CD4-positive, CD25-positive, alpha-beta regulatory T cell (primary cell): ENCODE measurements at places on chromosomes 4 and X.

- DNase-seq, result no peak
Observed at GRCh38 chr4:160685729-160686128, 1478.1 kb downstream of the FSTL5 start.

- peak; percentile 14 for DNase-seq
Observed at GRCh38 chrX:147476008-147476407, 435.7 kb upstream of the FMR1 start.

DNA sequence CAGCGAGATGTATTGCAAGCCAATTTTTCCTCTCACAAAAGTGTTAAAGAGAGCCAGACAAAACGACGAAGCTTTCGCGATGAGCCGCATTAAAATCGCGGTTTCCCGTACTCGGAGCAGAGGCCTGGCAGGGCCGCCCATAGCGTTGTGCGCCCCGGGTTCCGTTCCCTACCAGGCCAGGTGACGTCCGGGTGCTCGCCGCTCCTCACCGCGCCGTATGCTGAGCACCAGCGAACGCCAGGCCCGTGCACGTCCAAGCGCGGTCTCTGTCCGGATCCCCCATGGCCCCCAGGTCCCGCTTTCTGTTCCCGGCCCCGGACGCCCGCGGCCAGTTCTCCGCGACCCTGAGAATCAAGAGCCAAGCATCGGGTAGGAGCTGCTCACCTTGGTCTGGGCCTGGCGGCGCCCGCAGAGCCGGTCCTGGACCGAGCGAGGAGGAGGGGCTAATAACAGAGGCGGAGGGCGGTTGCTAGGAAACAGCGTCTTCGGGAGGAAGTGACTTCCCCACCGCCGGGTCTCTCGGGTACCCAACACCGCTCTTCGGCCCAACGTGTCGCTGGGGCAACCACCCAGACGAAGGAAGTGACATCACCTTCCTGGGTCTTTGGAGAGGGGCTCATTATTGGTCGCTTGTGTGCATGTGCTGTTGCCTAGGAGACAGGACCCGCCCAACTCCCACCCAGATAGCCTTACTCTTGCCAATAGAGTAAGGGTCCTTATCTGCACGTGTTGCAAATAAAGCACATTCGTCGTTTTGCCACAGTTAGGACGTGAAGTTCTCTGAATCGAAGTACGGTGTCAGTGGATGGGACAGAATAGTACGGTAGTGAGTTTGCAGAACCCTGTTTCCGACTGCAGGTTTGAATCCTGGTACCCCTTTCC lies at the start of gene MAP9:
MAP9 (minus strand) TSS at position 579 of the 882 bp plus-strand sequence. CDS start 1,115 bp downstream, outside the sequence.
- DNase-seq, result peak; percentile 88

- no peak for DNase-seq
Observed at GRCh38 chr4:4593596-4594284, 51.9 kb upstream of the STX18 start.

DNA sequence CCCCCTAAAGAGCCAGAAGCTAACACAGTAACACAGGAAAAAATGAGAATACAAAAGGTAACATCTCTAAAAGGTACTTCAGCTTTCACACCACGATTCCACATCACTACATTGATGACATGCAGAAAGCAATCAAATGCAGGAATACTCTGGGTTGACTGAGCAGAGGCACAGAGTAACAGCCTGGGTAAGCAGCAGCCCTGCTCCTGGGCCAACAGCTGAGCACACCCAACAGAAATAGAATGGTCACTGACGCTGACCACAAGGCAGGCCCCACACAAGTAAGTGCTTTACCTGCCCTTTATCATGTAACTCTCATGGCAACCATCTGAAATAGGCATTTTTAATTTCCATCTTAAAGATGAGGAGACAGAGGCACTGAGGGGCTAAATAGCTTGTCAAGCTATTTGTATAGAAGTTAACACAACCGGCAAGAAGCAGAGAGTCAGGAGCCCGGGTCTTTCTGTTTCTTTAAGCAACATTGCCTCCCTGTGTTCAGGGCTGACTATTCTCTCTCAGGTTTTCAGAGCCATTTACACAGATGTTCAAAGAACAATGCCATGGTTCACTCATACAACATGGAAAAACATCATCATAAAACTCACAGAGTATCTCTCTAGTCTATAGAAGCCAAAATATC lies 168.9 kb downstream of the ZNF674 start:
- DNase-seq, result peak; percentile 37

GRCh38 chr4:172951679-172952451 lies 216.7 kb upstream of the GALNT7 start:
- DNase-seq, result no peak

DNA sequence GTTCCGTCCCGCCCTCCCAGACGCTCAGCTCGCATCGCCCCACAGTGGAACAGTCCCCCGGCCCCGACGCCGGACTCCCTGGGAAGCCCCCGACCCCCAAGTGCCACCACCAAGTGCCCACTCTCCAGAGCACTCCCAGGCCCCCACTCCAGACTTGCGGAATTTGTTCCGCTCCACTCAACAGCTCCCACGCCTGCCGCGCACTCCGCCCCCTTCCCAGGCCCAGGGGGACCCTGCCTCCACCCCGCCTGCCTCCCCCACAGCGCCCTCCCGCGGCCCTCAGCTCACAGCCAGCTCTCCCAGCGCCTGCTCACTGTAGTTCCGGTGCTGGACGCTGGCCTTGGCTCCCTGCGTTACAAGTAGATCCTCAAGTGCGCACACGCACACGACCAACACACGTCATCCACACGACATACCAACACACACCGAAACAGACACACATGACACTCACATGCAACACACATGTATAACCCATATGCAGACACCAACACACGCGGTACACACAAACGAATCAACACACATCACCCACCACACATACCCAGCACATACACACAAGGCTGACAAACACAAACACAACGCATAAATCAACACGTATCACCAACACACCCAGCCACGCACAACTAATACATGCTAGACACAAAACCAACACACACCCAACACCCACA lies 8.0 kb downstream of the MSX1 start:
- DNase-seq, result no peak

- DNase-seq, result peak; percentile 98
Observed at GRCh38 chr4:47914220-47914925, at the start of gene NFXL1. NFXL1 (minus strand) TSS chr4:47914583; CDS start chr4:47914203, 380 bp downstream.

DNA sequence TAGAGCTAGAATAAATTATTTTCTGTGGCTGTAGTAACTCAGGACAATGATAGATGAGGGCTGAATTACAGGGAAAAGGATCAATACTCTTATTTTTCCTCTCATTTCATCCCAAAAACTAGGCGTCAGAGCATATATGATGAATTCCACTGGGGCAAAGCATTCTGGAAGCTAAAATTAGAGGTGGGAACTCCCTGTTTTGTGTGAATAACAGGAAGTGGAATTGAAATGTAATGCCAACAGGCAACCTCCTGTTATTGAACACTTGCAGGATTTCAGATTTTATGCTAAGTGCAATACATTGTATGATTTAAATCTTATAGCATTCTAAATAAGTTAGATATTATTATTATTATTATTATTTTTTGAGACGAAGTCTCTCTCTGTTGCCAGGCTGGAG lies 20.9 kb downstream of the HSD17B11 start:
- DNase-seq, result no peak
